ENCODE measurements at places on chromosomes 1 and 21. TPM values are rescaled to one million over a fixed set of nuclear protein-coding genes. Genes with fewer than 3 reads are reported as not detected.

The MORC3 gene
- total RNA-seq: 47.5 TPM

The CR1 gene
- total RNA-seq: 0.25 TPM

The GBP4 gene
- total RNA-seq: 120 TPM

The CLEC20A gene
- total RNA-seq: not detected

The GPATCH4 gene
- 33.4 TPM for total RNA-seq

The S100A2 gene
- 0.50 TPM for total RNA-seq

The SYCP1 gene
- not detected for total RNA-seq

The NCF2 gene
- total RNA-seq: 15.8 TPM

The LCE1C gene
- total RNA-seq: not detected

The RGS8 gene
- not detected for total RNA-seq

The SGIP1 gene
- not detected for total RNA-seq

The LRRN2 gene
- total RNA-seq: not detected

The SERPINC1 gene
- total RNA-seq: 0.17 TPM

The LCE1A gene
- not detected for total RNA-seq

The TACSTD2 gene
- total RNA-seq: not detected

The PDZK1 gene
- total RNA-seq: 0.42 TPM

The PLA2G2D gene
- total RNA-seq: not detected

The C1orf94 gene
- total RNA-seq: not detected

The LAPTM5 gene
- total RNA-seq: 481 TPM

The ATP1A4 gene
- not detected for total RNA-seq

The SPRR5 gene
- not detected for total RNA-seq

The C8B gene
- not detected for total RNA-seq

The TNFRSF25 gene
- total RNA-seq: 88.5 TPM

The GLIS1 gene
- not detected for total RNA-seq

The IPO9 gene
- 47.9 TPM for total RNA-seq

The SPRR2E gene
- total RNA-seq: not detected

The CD52 gene
- 1,924 TPM for total RNA-seq

The HSPB7 gene
- not detected for total RNA-seq

The ARHGEF16 gene
- not detected for total RNA-seq

The NBPF11 gene
- 10.8 TPM for total RNA-seq

The LCE1E gene
- total RNA-seq: not detected

The IPO13 gene
- total RNA-seq: 27.2 TPM

The OR14K1 gene
- total RNA-seq: not detected

The FLG2 gene
- not detected for total RNA-seq

The AMY2B gene
- 10.6 TPM for total RNA-seq

The CEPT1 gene
- 50.2 TPM for total RNA-seq

The NOS1AP gene
- not detected for total RNA-seq

The KIF26B gene
- not detected for total RNA-seq

The PIGR gene
- not detected for total RNA-seq
